ENCODE measurements at places on chromosomes 2 and 18. TPM values are rescaled to one million over a fixed set of nuclear protein-coding genes. Genes with fewer than 3 reads are reported as not detected.

DNA sequence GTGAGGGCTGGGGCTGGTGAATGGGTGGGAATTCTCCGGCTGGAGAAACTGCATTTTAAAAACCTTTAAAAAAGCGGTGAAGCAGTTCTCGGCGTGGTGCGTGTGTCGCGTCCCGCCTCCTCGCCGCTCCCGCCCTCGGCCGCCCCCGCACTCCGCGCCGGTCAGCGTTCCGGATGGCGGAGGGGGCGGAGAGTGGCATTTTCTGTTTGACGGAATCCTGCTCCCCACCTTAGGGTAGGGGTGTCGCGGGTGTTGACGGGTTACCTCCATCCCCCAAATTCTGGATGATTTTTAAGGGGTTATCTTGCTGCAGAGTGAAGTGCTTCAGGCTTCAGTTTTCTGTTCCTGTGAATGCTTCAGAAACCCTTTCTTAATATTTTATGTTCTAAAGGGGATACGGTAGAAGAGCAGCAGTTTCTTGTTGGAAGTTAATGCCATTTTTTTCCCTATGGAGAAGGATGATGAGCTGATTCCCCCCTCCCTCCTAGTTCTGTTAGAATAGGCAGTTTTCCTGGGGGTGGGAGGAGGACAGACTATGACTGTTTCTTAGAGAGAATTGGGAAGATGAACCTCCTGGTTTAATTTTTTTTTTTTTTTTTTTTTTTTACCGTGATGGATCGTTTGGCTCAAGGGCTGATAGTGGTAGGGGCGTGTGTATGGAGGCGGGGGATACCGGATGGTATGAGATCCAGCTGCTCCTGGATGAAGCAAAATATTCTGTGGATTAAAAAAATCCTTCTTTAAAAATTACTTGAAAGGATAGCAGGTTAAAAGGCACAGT, 756 bp downstream of the ABI2 start:
- H3K36me3 ChIP-seq, result no peaks in the 10 kb centered on the region
- no peaks in the 10 kb centered on the region for H3K27me3 ChIP-seq
- peaks cover 33% of the 10 kb centered on the region for H3K4me1 ChIP-seq
- peak overlapping the region; percentile 93 for H3K4me3 ChIP-seq

GRCh38 chr2:6576302-6576701, 289.4 kb downstream of the CMPK2 start:
- H3K36me3 ChIP-seq, result no peaks in the 10 kb centered on the region
- DNase-seq, result no peak
- H3K27me3 ChIP-seq, result no peaks in the 10 kb centered on the region
- no peaks in the 10 kb centered on the region for H3K4me1 ChIP-seq
- H3K4me3 ChIP-seq, result no peak overlapping the region
- no peak overlapping the region for H3K27ac ChIP-seq

GRCh38 chr2:3692375-3692774, 11.0 kb upstream of the DCDC2C start:
- no peak overlapping the region for H3K27ac ChIP-seq
- DNase-seq, result no peak
- no peaks in the 10 kb centered on the region for H3K36me3 ChIP-seq
- H3K27me3 ChIP-seq, result peaks cover 21% of the 10 kb centered on the region
- H3K4me3 ChIP-seq, result no peak overlapping the region

GRCh38 chr18:59448546-59448945, 89.5 kb upstream of the LMAN1 start:
- no peak for DNase-seq
- no peaks in the 10 kb centered on the region for H3K27me3 ChIP-seq
- no peak overlapping the region for H3K27ac ChIP-seq
- no peaks in the 10 kb centered on the region for H3K36me3 ChIP-seq
- no peaks in the 10 kb centered on the region for H3K4me1 ChIP-seq

The HS6ST1 gene
- total RNA-seq, result 18.3 TPM

The METTL5 gene
- 73.3 TPM for total RNA-seq

The PXDN gene
- total RNA-seq, result 30.6 TPM

The SNED1 gene
- 4.8 TPM for total RNA-seq

The PMS1 gene
- total RNA-seq, result 6.4 TPM
